NCI-H774 (cell line): ENCODE measurements at places on chromosomes 1 and 21.
A peak's percentile ranks its signal among the peaks of the same experiment; 100 is the strongest.

DNA sequence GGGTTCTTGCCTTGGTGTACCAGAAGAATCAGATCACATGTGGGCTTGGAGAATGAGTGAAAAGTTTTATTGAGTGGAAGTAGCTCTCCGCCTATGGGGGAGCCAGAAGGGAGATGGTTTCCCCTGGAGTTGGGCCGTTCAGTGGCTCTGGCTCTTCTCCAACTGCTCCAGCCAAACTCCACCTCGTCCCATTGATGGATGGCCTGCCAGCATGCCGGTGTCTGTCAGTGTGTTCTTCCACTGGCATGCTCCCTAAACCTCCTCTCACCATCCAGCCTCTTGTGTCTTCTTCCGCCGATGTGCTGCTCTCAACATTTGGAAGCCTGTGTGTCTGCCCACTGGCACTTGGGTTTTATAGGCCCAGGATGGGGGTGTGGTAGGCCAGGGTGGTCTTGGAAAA is 119.4 kb downstream of the MAP3K21 start:
- no peak for DNase-seq

DNA sequence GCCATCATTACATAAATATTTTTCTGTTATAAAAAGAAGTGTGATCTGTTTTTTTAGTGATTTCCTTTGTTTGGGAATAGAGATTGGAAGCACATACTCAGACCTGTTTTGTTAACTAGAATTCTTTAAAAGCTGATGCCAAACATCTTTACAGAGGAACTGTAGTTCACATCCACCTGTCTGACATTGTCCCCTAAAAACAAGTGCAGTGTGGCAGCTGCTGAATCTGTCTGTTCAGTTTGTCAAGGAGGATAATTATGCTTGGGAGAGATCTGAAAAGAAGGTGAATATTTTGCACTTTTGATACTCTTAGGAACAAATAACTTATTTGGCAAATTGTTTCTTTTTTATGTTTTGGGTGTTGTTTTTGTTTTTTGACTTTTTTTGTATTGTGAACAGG is 13.6 kb downstream of the AGMAT start:
- no peak for DNase-seq

DNA sequence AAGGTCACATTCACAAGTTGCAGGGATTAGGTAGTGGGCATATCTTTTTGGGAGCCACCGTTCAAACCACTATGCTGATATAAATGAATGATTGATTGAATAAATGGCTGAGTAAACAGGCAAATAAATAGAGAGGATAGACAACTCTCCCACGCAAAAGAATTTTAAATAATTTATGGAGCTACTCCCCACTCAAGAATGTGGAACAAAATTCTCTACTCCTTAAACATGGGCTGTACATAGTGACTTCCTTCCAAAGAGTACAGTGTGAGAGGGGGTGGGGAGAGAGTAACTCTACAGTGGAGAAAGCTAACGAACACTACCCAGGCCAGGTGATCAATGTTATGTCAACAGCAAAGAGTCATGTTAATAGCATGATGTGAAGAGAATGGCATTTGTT is 40.7 kb downstream of the KRTAP19-8 start:
- DNase-seq, result no peak

- peak; percentile 65 for DNase-seq
Measured at GRCh38 chr1:227372726-227373130, 54.4 kb upstream of the CDC42BPA start.
